Umbilical cord (tissue), 2 donors: ENCODE measurements at places on chromosomes 3 and 15. TPM values are rescaled to one million over a fixed set of nuclear protein-coding genes. Genes with fewer than 3 reads are reported as not detected.

NR2E3 gene
- not detected for total RNA-seq

- DNase-seq = peak; percentile 87
Observed at GRCh38 chr15:60396958-60397771, 621 bp downstream of the ANXA2 start.

OSTN gene
- 52.5 TPM for total RNA-seq

- no peak for DNase-seq
Observed at GRCh38 chr3:13264468-13264795, 155.7 kb downstream of the NUP210 start.

DNA sequence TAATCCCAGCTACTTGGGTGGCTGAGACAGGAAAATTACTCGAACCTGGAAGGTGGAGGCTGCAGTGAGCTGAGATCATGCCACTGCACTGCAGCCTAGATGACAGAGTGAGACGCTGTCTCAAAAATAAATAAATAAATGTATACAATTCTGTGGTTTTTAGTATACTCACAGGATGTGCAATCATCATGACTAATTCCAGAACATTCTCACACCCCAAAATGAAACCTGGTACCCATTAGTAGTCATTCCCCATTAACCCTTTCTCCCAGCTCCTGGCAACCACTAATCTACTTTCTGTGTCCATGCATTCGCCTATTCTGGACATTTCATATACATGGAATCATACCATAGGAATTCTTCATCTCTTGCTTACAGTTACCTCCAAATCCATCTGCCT, 44.5 kb downstream of the LRRFIP2 start:
- no peak for DNase-seq

DNA sequence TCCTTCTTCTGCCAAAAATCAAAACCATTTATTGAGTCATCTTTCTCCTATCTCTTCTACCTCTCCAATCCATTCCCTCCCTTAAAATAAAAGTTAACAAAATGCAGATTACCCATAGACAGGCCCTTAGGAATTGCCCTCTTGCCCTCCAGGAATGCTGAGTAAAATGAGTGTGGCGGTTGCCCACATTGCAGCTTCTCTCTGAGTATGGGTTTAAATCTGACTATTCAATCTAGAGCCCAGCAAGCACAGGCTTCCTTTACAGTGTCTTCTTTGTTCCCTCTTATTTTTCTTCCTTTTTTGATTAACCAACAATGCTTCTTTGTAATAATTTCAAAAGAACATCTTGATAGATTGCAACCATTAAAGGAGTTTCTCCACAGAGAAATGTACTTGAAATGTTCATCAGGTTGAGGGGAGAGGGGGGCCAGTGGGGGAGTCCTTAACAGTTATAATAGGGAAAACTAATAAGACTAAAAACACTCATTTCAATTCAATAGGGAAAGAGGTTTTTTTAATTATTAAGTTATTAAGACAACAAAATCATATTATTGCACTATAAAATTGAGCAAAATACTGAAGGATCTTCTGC, 135.3 kb upstream of the LMCD1 start:
- peak; percentile 17 for DNase-seq

GRCh38 chr15:65695081-65695480, 73.3 kb downstream of the SLC24A1 start:
- peak; percentile 69 for DNase-seq

DNA sequence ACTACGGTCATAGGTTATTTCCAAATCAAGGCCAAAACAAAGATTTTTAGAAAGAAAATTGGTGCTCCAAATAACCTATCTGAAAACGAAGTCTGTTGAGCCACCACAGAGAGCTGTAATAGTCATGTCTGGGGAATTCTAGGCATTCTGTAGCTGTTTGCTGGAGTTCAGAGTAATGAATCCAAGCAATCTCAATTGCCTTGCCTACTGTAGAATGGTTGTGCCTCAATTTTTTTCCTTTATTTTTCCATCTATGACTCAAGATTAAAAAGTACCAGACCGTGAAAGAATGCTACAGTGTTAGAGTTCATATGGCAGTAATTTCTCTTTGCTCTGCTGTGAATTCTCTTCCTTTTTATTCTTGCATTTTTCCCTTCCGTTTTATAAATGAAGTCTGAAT, 1007.2 kb upstream of the ALCAM start:
- peak; percentile 62 for DNase-seq

- no peak for DNase-seq
Observed at GRCh38 chr3:129259612-129260477, 10.4 kb downstream of the COPG1 start.

FETUB gene
- total RNA-seq = 1.2 TPM

- no peak for DNase-seq
Observed at GRCh38 chr3:64924961-64925360, 237.2 kb upstream of the ADAMTS9 start.

- DNase-seq = no peak
Observed at GRCh38 chr3:190019006-190019405, 101.7 kb downstream of the P3H2 start.

DNA sequence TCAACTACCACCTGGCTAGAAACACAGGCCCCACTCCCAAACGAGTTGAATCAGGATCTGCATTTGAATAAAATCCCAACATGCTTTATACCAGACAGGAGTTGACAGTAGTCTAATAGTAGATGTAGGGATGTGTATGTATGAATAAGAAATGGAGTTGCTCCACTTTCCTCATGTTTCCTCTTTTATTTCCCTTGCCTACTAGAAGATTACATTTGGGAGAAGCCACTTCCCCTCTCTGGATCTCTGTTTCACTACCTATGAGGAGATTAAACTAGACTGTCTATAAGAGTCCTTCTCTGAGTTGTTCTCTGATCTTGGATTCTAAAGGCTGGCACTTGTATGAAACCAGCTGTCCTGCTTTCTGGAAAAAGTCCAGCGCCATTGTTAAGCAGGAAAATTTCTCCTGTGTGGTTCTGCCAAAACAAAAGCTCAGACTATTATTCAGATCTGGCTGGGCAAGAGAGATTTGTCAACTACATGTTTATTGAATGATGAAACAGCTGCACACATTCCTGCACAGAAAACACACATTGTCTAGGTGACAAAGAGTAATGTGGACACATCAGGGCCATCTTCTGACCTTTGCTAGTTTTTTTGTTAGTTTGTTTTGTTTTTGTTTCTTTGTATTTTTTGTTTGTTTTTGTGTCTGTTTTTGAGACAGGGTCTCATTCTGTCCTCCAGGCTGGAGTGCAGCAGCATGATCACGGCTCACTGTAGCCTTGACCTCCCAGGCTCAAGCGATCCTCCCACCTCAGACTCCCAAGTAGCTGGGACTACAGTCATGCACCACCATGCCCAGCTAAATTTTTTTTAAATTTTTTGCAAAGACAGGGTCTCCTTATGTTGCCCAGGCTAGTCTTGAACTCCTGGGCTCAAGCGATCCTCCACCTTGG, 29.9 kb downstream of the ACP3 start:
- peak; percentile 8 for DNase-seq

GRCh38 chr15:61685971-61686370, 374.3 kb downstream of the VPS13C start:
- DNase-seq = no peak

GRCh38 chr3:124439603-124440002, 290.6 kb upstream of the UMPS start:
- peak; percentile 45 for DNase-seq

- no peak for DNase-seq
Observed at GRCh38 chr3:84961011-84961410, 2.2 kb downstream of the CADM2 start.

TPRG1 gene
- 13.5 TPM for total RNA-seq
